ENCODE measurements at places on chromosomes 1 and 21. TPM values are rescaled to one million over a fixed set of nuclear protein-coding genes. Genes with fewer than 3 reads are reported as not detected.

- H3K27me3 ChIP-seq: no peaks in the 10 kb centered on the region
- H3K36me3 ChIP-seq: peaks cover 42% of the 10 kb centered on the region
- H3K4me1 ChIP-seq: peaks cover 10% of the 10 kb centered on the region
- H3K27ac ChIP-seq: no peak overlapping the region
- no peak overlapping the region for H3K4me3 ChIP-seq
These were observed 14.1 kb downstream of the VAMP4 start for GRCh38 chr1:171727778-171728177.

GRCh38 chr1:48793863-48794262 is 17.2 kb upstream of the BEND5 start:
- no peak overlapping the region for H3K4me3 ChIP-seq
- H3K36me3 ChIP-seq: no peaks in the 10 kb centered on the region
- H3K27ac ChIP-seq: no peak overlapping the region

GRCh38 chr1:244854865-244855578 is 9.3 kb downstream of the HNRNPU start:
- no peak for DNase-seq
- H3K4me3 ChIP-seq: peak overlapping the region; percentile 54
- H3K27me3 ChIP-seq: no peaks in the 10 kb centered on the region
- peak overlapping the region; percentile 88 for H3K27ac ChIP-seq

GRCh38 chr1:212565079-212565478 is 43.5 kb upstream of the ATF3 start:
- H3K4me3 ChIP-seq: no peak overlapping the region
- peaks cover 39% of the 10 kb centered on the region for H3K4me1 ChIP-seq
- H3K27ac ChIP-seq: peak overlapping the region; percentile 22
- H3K36me3 ChIP-seq: no peaks in the 10 kb centered on the region

DNA sequence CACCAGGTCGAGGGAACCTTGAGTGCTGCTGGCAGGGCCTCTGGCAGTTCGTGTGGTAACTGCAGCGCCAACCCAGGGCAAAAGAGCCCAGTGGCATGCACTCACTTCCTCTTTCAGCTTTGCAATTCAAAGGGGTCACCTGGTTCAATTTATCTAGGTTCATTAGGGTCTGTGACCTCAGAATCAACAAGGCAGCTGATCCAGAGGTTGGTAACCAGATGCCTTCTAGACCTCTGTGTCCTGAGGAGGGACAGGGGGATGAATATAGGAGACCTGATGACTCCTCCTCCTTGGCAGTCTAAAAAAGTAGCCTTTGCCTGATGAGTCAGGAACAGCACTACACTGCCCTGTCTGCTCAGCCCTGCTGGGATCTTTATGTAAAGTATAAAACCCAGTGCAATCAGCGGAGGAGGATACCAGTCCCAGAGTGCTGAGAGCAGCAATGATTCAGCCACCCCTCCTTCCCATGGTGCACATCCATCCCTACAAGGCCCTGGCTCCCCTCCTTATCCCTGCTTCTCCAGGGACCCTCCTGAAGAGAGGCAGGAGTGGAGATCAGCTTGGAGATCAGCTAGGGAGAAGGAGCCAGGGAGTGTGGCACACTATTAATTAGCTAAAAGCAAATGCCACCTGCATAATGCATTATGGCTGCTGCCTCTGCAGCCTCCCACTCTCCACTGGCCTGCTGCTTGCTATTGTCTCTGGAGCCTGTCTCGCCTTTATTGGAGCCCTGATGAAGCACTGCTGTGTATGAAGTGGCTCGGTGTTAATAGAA is 11.2 kb upstream of the FMOD start:
- peaks cover 32% of the 10 kb centered on the region for H3K27me3 ChIP-seq
- H3K4me1 ChIP-seq: no peaks in the 10 kb centered on the region
- H3K36me3 ChIP-seq: no peaks in the 10 kb centered on the region
- DNase-seq: no peak

DNA sequence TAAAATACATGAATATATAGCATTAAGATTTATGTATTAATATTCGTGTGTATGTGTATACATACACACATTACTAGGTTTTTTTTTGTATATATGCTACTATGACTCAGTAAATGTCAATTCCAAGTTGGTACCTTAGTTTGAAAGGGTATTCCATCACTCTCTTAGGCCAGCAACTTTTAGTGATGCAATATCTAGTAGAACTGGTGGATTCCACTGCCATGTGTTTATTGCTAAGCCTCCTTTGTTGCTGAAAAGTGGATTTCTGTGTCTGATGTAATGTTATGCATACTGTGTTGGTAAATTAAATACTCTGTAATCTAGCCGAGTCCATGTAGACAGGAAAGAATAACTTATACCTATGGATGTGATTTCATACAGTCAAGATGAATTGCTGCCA is 16.9 kb upstream of the COL11A1 start:
- H3K4me3 ChIP-seq: no peak overlapping the region

- no peaks in the 10 kb centered on the region for H3K27me3 ChIP-seq
- H3K4me3 ChIP-seq: no peak overlapping the region
- peaks cover 48% of the 10 kb centered on the region for H3K4me1 ChIP-seq
- peak overlapping the region; percentile 10 for H3K27ac ChIP-seq
- peaks cover 55% of the 10 kb centered on the region for H3K36me3 ChIP-seq
These were observed 5.1 kb downstream of the SRSF4 start for GRCh38 chr1:29176576-29176975.

DNA sequence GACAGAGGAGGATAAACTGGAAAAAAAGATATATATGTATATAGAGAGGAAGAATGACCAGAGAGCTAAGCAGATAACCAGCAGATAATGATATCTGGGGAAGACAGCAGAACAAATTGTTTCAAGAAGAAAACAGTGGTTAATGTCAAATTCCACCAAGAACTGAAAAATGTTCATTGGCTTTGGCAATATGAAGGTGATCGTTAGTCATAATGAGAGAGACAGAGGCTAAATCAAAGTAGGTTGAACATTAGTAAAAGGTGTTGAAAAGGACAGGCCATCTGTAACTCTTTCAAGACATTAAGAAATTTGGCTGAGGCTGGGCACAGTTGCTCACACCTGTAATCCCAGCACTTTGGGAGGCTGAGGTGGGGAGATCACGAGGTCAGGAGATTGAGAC is 25.3 kb upstream of the CR2 start:
- H3K27me3 ChIP-seq: peaks cover 5% of the 10 kb centered on the region
- H3K36me3 ChIP-seq: no peaks in the 10 kb centered on the region
- H3K4me1 ChIP-seq: no peaks in the 10 kb centered on the region

DNA sequence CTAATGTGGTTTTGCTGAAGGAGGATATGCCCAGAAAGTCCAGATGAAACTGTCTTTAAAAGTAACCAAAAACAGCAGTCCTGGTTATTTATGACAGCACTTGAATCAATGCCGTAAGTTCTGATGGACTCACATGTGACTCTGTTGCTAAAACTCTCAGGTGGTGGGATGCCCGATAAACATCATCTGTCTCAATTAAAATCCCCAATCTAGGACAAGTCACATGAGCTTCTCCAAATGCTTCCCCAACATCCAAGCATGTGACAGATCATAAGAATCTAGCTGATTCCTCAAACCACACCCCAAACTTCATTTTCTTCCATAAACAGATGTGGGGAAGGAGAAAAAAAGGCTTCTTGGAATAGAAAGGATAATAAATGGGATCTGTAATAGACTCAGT is 786 bp upstream of the CTSK start:
- no peaks in the 10 kb centered on the region for H3K27me3 ChIP-seq
- no peak overlapping the region for H3K27ac ChIP-seq
- no peak overlapping the region for H3K4me3 ChIP-seq
- peaks cover 2% of the 10 kb centered on the region for H3K36me3 ChIP-seq
- peaks cover 14% of the 10 kb centered on the region for H3K4me1 ChIP-seq
- no peak for DNase-seq

GRCh38 chr1:156433032-156433431 is 64.0 kb downstream of the RHBG start:
- H3K36me3 ChIP-seq: no peaks in the 10 kb centered on the region
- H3K27ac ChIP-seq: no peak overlapping the region
- peaks cover 45% of the 10 kb centered on the region for H3K4me1 ChIP-seq
- no peak for DNase-seq
- H3K27me3 ChIP-seq: peaks cover 87% of the 10 kb centered on the region
- no peak overlapping the region for H3K4me3 ChIP-seq

- H3K4me1 ChIP-seq: peaks cover 24% of the 10 kb centered on the region
- no peak overlapping the region for H3K27ac ChIP-seq
- peaks cover 50% of the 10 kb centered on the region for H3K36me3 ChIP-seq
- no peak overlapping the region for H3K4me3 ChIP-seq
- H3K27me3 ChIP-seq: no peaks in the 10 kb centered on the region
- no peak for DNase-seq
These were observed 8.6 kb upstream of the BCL2L15 start for GRCh38 chr1:113895961-113896360.

- no peaks in the 10 kb centered on the region for H3K4me1 ChIP-seq
- H3K4me3 ChIP-seq: no peak overlapping the region
- no peaks in the 10 kb centered on the region for H3K27me3 ChIP-seq
- peaks cover 4% of the 10 kb centered on the region for H3K36me3 ChIP-seq
- no peak for DNase-seq
These were observed 100.5 kb downstream of the NPHP4 start for GRCh38 chr1:5891736-5892135.

DNA sequence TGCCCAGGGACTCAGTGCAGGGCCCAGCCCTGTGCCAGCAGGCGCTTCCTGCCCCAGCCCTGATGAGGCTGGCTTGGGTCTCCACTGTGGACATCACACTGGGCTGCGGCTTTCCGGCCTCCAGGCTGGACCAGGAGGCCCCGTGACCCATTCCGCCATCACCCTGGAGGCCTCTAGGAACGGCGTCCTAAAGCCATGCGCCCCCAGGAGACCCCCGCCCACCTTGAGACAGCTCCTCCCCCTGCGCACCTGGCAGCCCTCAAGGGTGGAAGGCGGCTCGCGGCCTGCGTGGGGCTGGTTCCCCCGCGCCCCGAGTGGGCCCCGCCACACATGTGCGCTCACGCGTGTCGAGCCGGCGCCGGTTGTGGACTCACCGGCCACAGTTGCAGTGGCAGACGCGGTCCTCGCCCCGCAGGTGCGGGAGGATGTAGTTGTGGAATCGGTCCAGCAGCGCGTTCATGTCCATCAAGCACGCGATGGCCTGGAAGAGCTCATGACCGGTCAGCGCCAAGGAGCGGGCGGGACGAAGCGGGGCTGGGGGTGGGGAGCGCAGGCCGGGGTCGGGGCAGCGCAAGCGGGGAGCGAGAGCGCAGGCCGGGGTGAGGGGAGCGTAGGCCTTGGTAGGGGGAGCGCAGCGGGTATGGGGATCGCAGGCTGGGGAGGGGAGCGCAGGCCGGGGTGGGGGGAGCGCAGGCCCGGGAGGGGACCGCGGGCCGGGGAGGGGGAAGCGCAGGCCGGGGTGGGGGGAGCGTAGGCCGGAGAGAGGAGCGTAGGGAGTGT is 924 bp downstream of the TMEM240 start:
- no peaks in the 10 kb centered on the region for H3K27me3 ChIP-seq
- no peaks in the 10 kb centered on the region for H3K4me1 ChIP-seq
- peak overlapping the region; percentile 63 for H3K4me3 ChIP-seq
- peaks cover 9% of the 10 kb centered on the region for H3K36me3 ChIP-seq
- H3K27ac ChIP-seq: no peak overlapping the region

- no peak overlapping the region for H3K4me3 ChIP-seq
- H3K4me1 ChIP-seq: no peaks in the 10 kb centered on the region
These were observed 200.6 kb downstream of the ADGRL2 start for GRCh38 chr1:82001345-82001744.

GRCh38 chr1:92695104-92695503 is 89.8 kb downstream of the EVI5 start:
- H3K27ac ChIP-seq: no peak overlapping the region
- H3K36me3 ChIP-seq: no peaks in the 10 kb centered on the region
- DNase-seq: no peak
- H3K4me1 ChIP-seq: peaks cover 6% of the 10 kb centered on the region

GRCh38 chr1:180862305-180862704 is 50.4 kb upstream of the KIAA1614 start:
- H3K27me3 ChIP-seq: no peaks in the 10 kb centered on the region
- H3K36me3 ChIP-seq: no peaks in the 10 kb centered on the region
- no peaks in the 10 kb centered on the region for H3K4me1 ChIP-seq

DNA sequence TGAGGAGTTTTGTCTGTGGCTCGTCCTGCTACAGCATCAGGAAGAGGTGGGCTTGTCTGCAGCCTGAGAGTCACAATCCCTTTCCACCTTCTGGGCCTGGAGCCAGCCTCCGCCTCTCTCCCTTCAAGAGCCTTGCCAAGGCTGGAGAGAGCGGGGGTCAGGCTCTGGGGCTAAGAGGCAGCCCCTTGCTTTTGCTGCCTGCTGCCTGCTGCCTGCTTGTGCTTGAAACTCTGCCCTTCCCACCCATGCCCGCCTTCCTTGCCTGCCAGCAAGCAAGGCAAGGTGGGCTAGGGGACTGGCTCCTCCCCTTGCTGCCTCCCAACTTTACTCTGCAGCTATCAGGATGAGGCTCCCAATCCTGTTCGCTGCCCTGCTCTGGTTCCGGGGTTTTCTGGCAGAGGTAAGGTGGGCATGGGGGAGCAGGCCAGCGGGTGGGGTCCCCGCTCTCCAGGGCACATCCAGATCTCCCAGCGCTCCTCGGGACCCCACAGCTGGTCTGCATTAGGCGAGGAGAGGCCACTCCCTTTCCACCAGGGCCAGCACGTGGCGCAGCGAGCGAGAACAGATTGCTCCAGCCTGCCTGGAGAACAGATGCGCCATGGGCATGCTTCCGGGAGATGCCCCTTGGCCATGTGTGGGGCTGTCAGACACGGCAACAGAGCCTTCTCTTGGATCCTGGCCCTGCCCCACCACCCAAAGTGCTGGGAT is 7.5 kb upstream of the PTPN7 start:
- no peak overlapping the region for H3K4me3 ChIP-seq
- no peak overlapping the region for H3K27ac ChIP-seq
- H3K4me1 ChIP-seq: peaks cover 37% of the 10 kb centered on the region
- H3K27me3 ChIP-seq: no peaks in the 10 kb centered on the region
- H3K36me3 ChIP-seq: no peaks in the 10 kb centered on the region

DNA sequence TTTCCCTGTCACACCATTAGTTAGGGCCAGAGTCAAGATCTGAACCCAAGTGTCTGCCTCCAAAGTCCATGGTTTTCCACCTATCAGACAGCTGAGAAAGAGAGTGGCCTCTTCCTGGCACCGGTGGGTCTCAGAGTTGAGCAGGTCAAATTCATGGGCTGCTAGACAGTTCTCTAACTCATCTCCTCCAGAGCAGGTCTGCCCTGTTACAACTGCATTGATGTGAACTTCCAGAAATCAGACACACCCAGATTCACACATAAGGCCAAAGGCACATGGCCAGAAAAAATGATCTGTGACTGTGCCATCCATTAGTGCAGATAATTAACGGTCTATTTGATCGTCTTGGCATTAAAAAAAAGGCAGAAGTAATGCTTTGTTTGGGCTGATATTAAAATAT is 17.5 kb downstream of the SMIM12 start:
- H3K4me1 ChIP-seq: peaks cover 6% of the 10 kb centered on the region
- DNase-seq: no peak
- no peak overlapping the region for H3K27ac ChIP-seq
- no peak overlapping the region for H3K4me3 ChIP-seq

The LCE1D gene
- not detected for total RNA-seq

The C8A gene
- total RNA-seq: not detected

The NOL9 gene
- 39.7 TPM for total RNA-seq

The IVL gene
- not detected for total RNA-seq

The ALDH9A1 gene
- total RNA-seq: 25.6 TPM

The SIK1 gene
- total RNA-seq: 23.8 TPM

The FCRL2 gene
- not detected for total RNA-seq

The KCNJ9 gene
- not detected for total RNA-seq

The RABGAP1L gene
- total RNA-seq: 29.4 TPM

The ASAP3 gene
- total RNA-seq: 0.29 TPM

The SLC9C2 gene
- not detected for total RNA-seq

The GPR161 gene
- 0.16 TPM for total RNA-seq

The SLAMF8 gene
- total RNA-seq: 0.54 TPM

The MRPL55 gene
- total RNA-seq: 67.8 TPM

The TCHH gene
- total RNA-seq: not detected

The ZSCAN20 gene
- total RNA-seq: 3.2 TPM

The RGL1 gene
- total RNA-seq: 1.3 TPM

The LMOD1 gene
- not detected for total RNA-seq

The NECTIN4 gene
- not detected for total RNA-seq

The SLAMF7 gene
- total RNA-seq: 93.5 TPM

The NUF2 gene
- 54.6 TPM for total RNA-seq
